ENCODE measurements at places on chromosomes 3 and 15.
A peak's percentile ranks its signal among the peaks of the same experiment; 100 is the strongest.

DNA sequence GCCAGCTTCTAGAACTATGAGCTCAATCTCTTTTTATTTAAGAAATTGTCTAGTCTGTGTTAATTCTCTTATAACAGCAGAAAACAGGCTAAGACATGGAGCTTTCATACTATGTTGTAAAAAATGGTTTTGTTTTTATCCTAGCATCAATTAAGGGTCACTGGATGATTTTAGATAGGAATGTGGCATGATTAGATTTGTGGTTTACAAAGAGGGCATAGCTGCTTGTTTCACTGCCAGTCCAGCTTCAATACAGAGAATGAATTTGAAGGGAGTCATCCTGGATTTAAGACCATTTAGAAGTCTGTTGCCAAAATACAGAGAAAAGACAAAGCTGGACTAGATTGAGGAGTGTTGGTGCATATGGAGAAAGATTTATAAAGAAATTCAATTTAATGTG, 532.6 kb upstream of the CCDC54 start:
- no peaks in the 10 kb centered on the region for H3K27me3 ChIP-seq
- H3K4me1 ChIP-seq: no peaks in the 10 kb centered on the region
- H3K36me3 ChIP-seq: no peaks in the 10 kb centered on the region
- no peak overlapping the region for H3K4me3 ChIP-seq
- no peak for DNase-seq

GRCh38 chr3:194775731-194776130, 90.0 kb downstream of the FAM43A start:
- DNase-seq: no peak
- no peak overlapping the region for H3K4me3 ChIP-seq
- H3K27ac ChIP-seq: no peak overlapping the region
- peaks cover 50% of the 10 kb centered on the region for H3K27me3 ChIP-seq
- peaks cover 13% of the 10 kb centered on the region for H3K4me1 ChIP-seq
- H3K36me3 ChIP-seq: no peaks in the 10 kb centered on the region

GRCh38 chr3:16406579-16406978, 106.9 kb downstream of the RFTN1 start:
- no peak overlapping the region for H3K4me3 ChIP-seq
- no peak for DNase-seq
- H3K36me3 ChIP-seq: peaks cover 4% of the 10 kb centered on the region
- H3K4me1 ChIP-seq: peaks cover 15% of the 10 kb centered on the region
- no peaks in the 10 kb centered on the region for H3K27me3 ChIP-seq

DNA sequence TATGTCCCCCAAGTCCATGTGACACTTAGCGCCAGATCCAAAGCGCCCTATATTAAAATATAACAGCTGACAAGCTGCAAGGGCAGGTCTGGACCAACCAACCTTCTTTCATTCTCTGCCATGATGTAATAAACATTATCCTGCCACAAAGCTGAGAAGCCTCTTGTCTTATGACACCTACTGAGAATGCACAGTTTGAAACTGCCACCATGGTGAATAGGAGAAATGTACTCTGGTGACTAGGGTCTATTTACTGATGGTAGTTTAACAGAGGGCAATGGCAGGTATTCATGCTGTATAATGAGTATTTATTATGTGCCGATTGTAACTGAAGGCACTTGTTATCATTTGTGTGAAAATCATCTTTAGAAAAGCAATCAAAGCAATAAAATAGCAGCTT, 634.0 kb downstream of the OTOL1 start:
- no peaks in the 10 kb centered on the region for H3K27me3 ChIP-seq
- H3K27ac ChIP-seq: no peak overlapping the region
- no peaks in the 10 kb centered on the region for H3K4me1 ChIP-seq
- no peak for DNase-seq
- H3K36me3 ChIP-seq: no peaks in the 10 kb centered on the region
- H3K4me3 ChIP-seq: no peak overlapping the region

DNA sequence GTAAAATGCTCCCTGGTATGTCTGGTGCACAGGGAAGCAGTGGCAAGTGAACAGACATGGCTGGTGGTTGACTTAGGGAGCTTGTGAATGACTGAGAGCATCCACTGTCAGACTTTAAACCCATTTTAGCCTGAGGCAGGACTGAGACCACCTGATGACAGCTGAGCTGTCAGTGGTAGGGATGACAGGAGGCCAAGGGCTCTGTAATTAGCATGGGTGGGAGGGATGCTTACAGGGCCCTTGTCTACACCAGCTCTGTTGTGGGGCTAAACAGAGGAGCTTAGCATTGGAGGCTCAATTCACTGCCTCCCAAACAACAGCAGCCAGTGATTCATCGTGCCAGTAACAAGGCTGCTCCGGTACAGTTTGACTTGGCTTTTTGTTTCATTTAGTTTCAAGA, 169.4 kb downstream of the CHST2 start:
- H3K4me3 ChIP-seq: no peak overlapping the region
- peaks cover 4% of the 10 kb centered on the region for H3K27me3 ChIP-seq
- H3K36me3 ChIP-seq: no peaks in the 10 kb centered on the region
- H3K27ac ChIP-seq: no peak overlapping the region
- peaks cover 9% of the 10 kb centered on the region for H3K4me1 ChIP-seq
- no peak for DNase-seq

DNA sequence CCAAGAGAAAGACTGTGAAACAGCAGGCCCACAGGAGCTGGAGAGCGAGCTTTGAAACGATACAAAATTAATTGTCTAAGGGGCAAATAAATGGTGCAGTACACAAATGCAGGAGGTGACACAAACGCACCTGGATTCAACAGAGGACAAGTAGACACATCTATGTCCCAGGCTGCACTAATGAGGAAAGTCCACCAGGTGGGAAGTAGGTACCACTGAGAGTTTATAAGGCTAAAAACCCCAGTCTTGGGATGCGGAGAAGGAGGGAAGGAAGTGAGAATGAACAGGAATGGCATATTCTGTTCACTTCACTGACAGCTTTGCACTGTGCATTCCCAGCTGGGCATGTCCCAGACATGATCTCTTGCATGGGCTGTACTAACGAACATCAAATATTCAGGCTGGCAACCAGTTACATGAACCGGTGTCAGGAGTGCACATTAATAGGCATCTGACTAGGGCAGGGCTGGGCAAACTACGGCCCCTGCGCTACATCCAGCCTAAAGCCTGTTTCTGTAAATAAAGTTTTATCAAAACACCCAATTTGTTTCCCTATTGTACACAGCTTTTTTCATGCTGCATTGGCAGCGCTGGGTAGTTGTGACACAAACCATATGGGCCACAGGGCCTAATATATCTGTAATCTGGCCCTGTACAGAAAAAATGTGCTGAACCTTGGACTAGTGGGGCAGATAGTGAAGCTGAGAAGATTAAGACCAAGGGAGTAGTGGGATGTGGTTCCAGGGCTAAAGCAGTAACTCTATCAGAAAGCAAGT, 107.0 kb downstream of the IGF2BP2 start:
- H3K4me1 ChIP-seq: peaks cover 55% of the 10 kb centered on the region
- DNase-seq: no peak
- H3K36me3 ChIP-seq: peaks cover 23% of the 10 kb centered on the region
- peak overlapping the region; percentile 50 for H3K27ac ChIP-seq
- peak overlapping the region; percentile 9 for H3K4me3 ChIP-seq
- no peaks in the 10 kb centered on the region for H3K27me3 ChIP-seq

GRCh38 chr15:56736881-56737707, 3.8 kb upstream of the ZNF280D start:
- no peaks in the 10 kb centered on the region for H3K27me3 ChIP-seq
- no peak overlapping the region for H3K4me3 ChIP-seq
- no peaks in the 10 kb centered on the region for H3K36me3 ChIP-seq
- DNase-seq: no peak
- no peak overlapping the region for H3K27ac ChIP-seq
- H3K4me1 ChIP-seq: no peaks in the 10 kb centered on the region

DNA sequence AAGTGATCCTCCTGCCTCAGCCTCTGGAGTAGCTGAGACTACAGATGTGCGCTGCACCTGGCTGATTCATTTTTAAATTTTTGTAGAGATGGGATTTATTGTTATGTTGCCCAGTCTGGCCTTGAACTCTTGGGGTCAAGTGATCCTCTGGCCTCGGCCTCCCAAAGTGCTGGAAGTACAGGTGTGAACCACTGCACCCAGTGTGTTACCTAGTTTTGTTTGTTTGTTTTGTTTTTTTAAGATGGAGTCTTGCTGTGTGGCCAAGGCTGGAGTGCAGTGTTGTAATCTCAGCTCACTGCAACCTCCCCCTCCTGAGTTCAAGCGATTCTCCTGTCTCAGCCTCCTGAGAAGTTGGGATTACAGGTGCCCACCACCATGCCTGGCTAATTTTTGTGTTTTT, 12.1 kb downstream of the PTPN23 start:
- H3K27ac ChIP-seq: no peak overlapping the region
- DNase-seq: no peak
- peaks cover 11% of the 10 kb centered on the region for H3K4me1 ChIP-seq
- H3K27me3 ChIP-seq: no peaks in the 10 kb centered on the region

- peaks cover 5% of the 10 kb centered on the region for H3K4me1 ChIP-seq
- H3K27me3 ChIP-seq: peaks cover 44% of the 10 kb centered on the region
Observed at GRCh38 chr3:126394179-126394976, at the start of gene CFAP100. Gene CFAP100 (plus strand): TSS chr3:126394909. CDS start chr3:126396001, 1,092 bp downstream.

- no peaks in the 10 kb centered on the region for H3K27me3 ChIP-seq
- peaks cover 32% of the 10 kb centered on the region for H3K4me1 ChIP-seq
- H3K4me3 ChIP-seq: no peak overlapping the region
- DNase-seq: no peak
- no peak overlapping the region for H3K27ac ChIP-seq
- H3K36me3 ChIP-seq: peaks cover 3% of the 10 kb centered on the region
Observed at GRCh38 chr3:61774279-61774890, 213.0 kb downstream of the PTPRG start.

- no peak overlapping the region for H3K27ac ChIP-seq
- DNase-seq: no peak
- no peak overlapping the region for H3K4me3 ChIP-seq
- no peaks in the 10 kb centered on the region for H3K36me3 ChIP-seq
- peaks cover 47% of the 10 kb centered on the region for H3K27me3 ChIP-seq
- peaks cover 10% of the 10 kb centered on the region for H3K4me1 ChIP-seq
Observed at GRCh38 chr3:66993082-66993481, 5.0 kb upstream of the KBTBD8 start.

GRCh38 chr3:81816473-81817250, 55.2 kb upstream of the GBE1 start:
- H3K4me1 ChIP-seq: peaks cover 16% of the 10 kb centered on the region
- H3K4me3 ChIP-seq: peak overlapping the region; percentile 33
- peak overlapping the region; percentile 57 for H3K27ac ChIP-seq

DNA sequence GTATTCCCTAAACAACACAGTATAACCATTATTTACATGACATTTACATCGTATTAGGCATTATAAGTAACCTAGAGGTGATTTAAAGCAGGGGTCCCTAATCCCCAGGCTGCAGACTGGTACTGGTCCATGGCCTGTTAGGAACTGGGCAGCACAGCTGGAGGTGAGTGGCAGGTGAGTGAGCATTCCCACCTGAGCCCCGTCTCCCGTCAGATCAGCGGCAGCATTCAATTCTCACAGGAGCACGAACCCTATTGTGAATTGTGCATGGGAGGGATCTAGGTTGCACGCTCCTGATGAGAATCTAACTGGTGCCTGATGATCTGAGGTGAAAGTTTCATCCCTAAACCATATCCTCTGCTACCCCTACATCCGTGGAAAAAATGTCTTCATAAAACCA, 138.2 kb downstream of the ATP10A start:
- no peak overlapping the region for H3K27ac ChIP-seq
- H3K4me3 ChIP-seq: no peak overlapping the region
- no peaks in the 10 kb centered on the region for H3K36me3 ChIP-seq
- H3K27me3 ChIP-seq: no peaks in the 10 kb centered on the region

- no peak for DNase-seq
- peak overlapping the region; percentile 29 for H3K4me3 ChIP-seq
- peaks cover 3% of the 10 kb centered on the region for H3K36me3 ChIP-seq
Observed at GRCh38 chr3:169323578-169324451, 339.7 kb downstream of the MECOM start.

DNA sequence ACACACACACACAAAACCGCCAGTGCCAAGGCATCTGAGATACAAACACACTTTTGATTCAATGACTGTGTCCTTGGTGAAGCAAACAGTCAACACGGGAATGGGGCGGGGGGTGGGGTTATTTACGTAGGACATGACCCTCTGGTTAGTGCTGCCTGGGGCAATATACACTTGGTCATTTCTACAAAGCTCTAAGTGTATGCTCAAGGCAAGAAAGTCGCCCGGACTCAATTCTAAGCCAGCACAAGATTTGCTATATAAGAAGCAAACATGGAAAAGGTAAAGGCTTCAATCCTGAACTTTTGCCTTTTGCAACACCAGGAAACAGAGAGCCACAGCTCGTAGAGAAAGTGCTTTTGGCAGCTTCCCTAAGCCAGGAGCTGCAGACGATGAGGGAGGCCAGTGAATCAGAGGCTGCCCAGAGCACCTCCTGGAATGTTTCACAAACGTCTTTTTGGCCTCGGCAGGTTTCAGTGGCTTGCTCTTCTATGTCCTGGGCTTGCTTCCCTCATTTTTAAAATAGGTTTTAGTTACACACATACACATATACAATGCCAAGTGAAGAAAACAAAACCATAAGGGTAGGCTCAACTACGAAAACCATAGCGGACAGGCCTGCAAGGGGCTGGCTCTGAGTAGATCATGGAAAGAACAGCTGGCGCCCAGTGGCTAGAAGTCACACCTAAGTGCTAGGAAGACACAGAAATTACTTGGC, 73.6 kb downstream of the TM4SF4 start:
- no peak overlapping the region for H3K27ac ChIP-seq
- peaks cover 41% of the 10 kb centered on the region for H3K4me1 ChIP-seq

GRCh38 chr15:74240002-74240568, 4.0 kb downstream of the CCDC33 start:
- H3K36me3 ChIP-seq: no peaks in the 10 kb centered on the region
- DNase-seq: no peak
- H3K27me3 ChIP-seq: peaks cover 13% of the 10 kb centered on the region
- H3K4me3 ChIP-seq: no peak overlapping the region
- H3K27ac ChIP-seq: no peak overlapping the region

DNA sequence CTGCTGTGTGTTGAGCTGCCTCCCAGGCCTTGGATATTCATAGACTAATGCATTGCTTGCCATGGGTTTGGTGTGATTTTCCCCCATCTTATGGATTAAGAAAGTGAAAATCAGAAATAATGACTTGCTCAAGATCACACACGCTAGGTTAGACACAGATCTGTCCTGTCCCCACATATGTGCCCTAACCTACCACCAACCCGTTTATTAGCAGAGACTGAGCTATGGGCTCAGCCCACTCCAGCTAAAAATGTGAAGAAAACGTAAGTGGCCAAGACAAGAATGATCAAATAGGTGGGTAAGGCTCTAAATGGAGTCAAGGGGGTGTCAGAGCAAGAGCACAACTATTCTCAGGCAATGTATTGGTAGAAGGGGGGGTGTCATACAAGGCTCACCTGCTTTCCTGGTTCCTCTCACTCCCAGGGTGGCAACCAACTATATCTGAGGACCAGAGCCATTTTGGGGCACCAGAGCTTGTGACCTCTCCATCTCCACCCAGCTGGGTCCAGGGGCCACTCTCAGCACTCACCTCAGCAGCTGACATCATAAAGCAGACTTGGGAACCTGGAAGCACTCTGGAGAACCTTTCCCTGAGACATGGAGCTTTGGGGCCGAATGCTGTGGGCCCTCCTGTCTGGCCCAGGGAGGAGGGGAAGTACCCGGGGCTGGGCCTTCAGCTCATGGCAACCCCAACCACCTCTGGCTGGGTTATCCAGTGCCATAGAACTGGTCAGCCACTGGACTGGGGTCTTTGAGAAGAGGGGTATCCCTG, 1.4 kb downstream of the HEMK1 start:
- H3K27ac ChIP-seq: peak overlapping the region; percentile 9
- no peak for DNase-seq
- H3K4me3 ChIP-seq: peak overlapping the region; percentile 98
- no peaks in the 10 kb centered on the region for H3K36me3 ChIP-seq
- peaks cover 18% of the 10 kb centered on the region for H3K27me3 ChIP-seq
- H3K4me1 ChIP-seq: peaks cover 14% of the 10 kb centered on the region

- H3K36me3 ChIP-seq: peaks cover 22% of the 10 kb centered on the region
- H3K27ac ChIP-seq: no peak overlapping the region
- H3K4me1 ChIP-seq: peaks cover 4% of the 10 kb centered on the region
- H3K4me3 ChIP-seq: no peak overlapping the region
- no peak for DNase-seq
Observed at GRCh38 chr3:62161371-62161770, 212.0 kb downstream of the FEZF2 start.
